Right ventricle myocardium inferior (tissue), 1 donor: ENCODE measurements at places on chromosomes 2 and 18. TPM values are rescaled to one million over a fixed set of nuclear protein-coding genes. Genes with fewer than 3 reads are reported as not detected.

DNA sequence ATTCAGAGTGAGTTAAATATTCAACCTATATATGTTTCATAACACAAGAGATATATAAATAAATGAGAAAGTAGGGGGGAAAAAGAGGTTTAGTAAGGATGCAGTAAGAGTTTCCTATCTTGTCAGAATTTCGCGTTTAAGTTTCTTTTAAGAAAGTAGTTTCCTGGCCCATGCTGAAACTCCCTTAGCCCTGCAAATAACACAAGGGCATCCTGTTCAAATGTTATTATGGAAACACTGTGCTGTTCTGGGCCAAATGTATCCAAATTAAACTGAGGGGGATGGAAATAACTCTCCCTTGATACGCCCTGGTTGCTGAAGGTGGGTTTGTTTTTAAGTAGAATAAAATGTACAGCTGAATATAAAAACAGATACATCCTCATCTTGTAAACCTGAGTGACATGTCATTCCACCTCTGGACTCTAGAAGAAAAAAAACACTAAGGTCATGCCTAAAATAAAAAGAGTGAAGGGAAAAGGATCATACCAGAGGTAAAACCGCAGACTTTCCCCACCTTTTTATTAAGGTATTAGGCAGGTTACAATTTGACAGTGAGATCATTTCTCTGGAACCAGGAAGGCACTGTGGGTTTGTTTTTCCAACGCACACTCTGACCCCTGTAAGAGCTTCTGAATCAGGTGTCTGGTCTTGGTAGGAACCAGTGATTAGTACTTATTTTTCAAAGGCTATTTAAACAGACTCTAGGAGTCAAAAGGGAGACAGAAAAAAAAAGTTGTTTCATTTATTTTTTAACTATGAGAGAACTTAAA is 16.7 kb downstream of the BCL2 start:
- DNase-seq, result no peak

- DNase-seq, result no peak
These were observed 18.6 kb downstream of the SMAD2 start for GRCh38 chr18:47911877-47912276.

DNA sequence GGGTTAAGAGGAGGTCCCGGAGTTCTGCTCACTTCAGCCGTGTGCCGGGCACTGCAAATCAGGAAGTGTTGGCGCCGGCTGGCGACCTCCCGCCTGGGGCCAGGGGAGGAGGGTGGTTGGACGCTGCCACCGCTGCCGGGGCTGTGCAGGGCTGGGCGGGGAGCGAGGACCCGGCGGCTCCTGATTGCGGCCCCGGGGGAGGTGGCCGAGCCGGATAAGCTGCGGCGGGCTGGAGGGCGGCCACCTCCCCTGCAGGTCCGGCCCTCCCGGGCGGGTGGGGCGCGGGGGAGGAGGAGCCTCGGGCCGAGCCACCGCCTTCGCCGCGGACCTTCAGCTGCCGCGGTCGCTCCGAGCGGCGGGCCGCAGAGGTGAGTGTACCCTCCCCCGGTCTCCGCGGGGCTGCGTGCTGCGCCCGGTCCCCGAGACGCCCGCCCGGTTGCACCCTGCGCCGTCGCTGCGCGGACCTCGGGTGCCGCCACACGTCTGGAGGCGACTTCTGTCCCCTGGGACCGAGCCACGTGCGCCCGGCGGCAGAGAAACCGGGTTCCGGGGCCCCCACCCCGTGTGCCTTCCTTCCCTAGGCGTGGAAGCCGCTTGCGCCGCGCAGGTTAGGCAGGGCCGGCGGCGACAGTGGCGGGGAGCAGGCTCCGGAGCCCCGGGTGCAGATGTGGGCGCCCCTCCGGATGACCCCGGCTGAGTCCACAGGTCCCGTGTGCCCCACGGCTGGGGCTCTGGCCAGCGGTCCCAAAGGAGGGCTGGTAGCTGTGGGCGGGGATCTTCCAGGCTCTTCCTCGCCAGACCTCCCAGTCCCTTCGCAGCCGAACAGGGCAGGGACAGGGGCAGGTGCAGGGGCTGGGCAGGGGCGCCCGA is at the start of gene STEAP3:
Gene STEAP3, plus strand, starts transcription at position 314 of the 870 bp plus-strand sequence. CDS start 7,179 bp downstream, outside the sequence.
- peak; percentile 84 for DNase-seq

GRCh38 chr2:235270291-235270690 is 223.6 kb upstream of the AGAP1 start:
- DNase-seq, result no peak

Gene CGREF1
- total RNA-seq, result 0.84 TPM

DNA sequence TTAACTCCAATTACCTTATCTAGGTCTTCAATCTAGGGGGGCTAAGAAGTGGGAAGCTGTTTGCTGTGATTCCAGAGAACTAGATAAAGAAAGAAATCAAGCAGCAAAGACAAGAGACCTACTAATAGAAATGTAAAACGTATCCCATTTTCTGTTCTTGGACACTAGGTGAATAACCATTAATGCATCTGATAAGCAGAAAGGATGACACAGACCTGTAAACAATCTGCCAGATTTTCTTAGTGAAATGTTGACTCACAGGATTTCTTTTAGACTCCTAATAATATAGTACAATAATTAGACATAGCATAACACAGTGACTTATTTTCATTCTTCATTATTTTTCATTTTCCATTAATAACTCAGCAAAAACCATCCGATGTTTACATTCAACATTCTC is 1.3 kb downstream of the WDR35 start:
- DNase-seq, result no peak

DNA sequence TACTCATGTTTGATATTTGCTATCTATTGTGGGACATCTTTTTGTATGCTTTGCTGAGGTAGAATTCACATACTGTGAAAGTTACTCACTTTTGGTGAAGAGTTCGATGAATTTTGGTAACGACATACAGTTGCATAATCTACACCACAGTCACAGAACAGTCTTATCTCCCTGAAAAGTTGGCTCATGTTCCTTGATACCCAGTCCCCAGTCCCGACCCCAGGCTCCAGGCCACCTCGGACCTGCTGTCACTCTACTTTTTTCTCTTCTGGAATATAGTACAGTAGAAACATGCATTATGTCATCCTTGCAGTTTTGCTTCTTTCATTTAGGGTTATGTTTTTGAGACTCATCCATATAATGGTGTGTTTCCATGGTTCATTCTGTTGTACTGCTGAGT is 191.7 kb downstream of the FAM210A start:
- DNase-seq, result no peak

Gene STK39
- total RNA-seq, result 17.7 TPM

Gene TUBA3E
- 80.0 TPM for total RNA-seq

Gene MC4R
- total RNA-seq, result not detected

DNA sequence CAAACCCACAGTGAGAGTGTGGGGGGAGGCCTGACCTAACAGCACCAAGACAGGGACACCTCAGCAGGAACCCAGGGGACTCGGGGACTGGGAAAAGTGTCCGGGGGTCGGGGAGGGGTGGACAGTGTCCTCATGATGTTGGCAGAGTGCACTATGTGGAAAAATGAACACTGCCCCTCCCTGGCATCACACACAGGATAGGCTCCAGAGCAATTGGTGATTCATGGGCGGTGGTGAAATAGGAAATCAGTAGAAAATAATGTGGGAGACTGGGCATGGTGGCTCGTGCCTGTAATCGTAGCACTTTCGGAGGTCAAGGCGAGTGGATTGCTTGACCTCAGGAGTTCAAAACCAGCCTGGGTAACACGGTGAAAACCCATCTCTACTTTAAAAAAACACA is 3.6 kb upstream of the ANO7 start:
- DNase-seq, result no peak

DNA sequence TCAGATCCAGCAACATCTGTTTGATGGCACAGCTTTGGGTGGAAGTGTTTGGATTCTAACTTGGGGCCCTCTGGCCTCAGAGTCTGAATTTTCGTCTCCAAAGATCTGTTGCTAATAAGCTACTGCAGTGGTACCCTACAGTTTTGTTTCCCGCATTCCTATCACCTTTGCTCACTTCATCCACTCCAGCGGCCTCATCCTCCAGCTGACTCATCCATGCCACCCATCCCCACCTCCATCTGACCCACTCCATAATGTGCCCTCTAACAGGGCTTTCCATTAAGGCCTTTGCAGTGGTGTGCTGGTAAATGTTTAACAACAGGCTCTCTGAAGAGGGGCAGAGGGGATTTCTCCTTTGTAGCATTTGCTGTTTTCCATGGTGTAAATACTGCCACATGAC is 225.5 kb downstream of the TGIF1 start:
- DNase-seq, result no peak

DNA sequence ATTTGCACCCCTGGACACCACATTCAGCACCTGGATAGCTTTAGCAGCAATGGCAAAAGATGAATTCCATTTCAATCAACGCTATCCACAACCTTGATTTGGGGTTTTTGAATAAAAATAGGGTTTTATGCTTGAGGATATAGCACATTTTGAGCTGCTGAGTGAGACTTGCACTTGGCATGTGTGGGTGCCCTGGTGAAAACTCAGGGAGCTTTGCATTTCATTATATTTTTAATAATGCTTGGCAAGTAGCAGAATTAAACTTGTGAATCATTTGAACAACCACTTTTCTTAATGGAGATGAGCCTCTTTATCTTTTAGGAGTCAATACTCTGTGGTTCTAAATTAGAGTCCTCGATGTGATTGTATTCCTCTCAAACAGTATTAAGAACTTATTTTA is 252.4 kb downstream of the PLCL1 start:
- no peak for DNase-seq

- no peak for DNase-seq
These were observed 789.7 kb upstream of the SLC39A10 start for GRCh38 chr2:194867328-194867727.

GRCh38 chr18:10374636-10375293 is 79.7 kb upstream of the APCDD1 start:
- no peak for DNase-seq

Gene PLA2R1
- total RNA-seq, result 3.4 TPM

Gene CCDC85A
- 5.3 TPM for total RNA-seq

- no peak for DNase-seq
These were observed 431.1 kb downstream of the ZEB2 start for GRCh38 chr2:144088863-144089262.

Gene KCNF1
- 0.24 TPM for total RNA-seq
